Retina (tissue), 1 donor: ENCODE measurements at places on chromosomes 2 and 18.
A peak's percentile ranks its signal among the peaks of the same experiment; 100 is the strongest.

DNA sequence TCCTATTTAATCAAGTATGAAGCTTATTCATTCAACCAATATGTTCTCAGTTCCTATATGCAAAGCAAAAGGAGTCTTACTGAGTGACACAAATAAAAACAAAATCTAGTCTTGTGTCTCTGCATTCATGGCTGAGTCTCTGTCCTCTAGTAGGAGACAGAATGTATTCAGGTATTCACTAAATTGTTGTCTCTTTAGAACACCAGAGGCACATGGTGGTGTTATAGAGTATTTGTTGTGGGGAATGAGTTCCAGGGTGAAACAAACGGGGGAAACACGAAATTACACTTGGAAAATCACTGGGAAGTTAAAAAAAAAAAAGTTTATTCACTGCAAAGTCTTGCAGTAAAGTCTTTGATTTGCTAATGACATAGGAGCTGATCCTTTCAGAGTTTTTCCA, 131.7 kb upstream of the FSHR start:
- DNase-seq = no peak

GRCh38 chr2:60569680-60570111, 16.2 kb upstream of the BCL11A start:
- peak; percentile 79 for DNase-seq

DNA sequence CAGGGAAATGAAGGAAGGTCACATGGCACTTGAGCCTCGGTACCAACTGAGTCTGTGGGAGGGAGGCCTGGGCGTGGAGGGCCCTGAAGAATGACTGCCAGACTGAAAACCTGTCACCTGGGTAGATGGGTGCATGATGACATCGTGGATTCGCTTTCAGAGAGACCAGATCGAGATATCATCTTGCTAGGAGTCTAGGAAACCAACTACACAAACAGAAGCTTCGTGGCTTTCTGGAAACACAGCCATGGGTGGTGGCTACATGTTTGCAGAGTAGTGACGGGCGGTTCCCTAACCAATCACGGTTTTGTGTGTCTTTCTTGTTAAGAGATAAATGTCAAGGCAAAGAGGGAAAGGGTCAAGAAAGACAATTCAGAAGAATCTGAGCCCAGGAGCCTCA, 155.0 kb downstream of the EIPR1 start:
- no peak for DNase-seq

- DNase-seq = no peak
Observed at GRCh38 chr18:22052405-22053105, 116.8 kb upstream of the GATA6 start.

GRCh38 chr2:36574560-36574959, 23.4 kb downstream of the FEZ2 start:
- no peak for DNase-seq

- no peak for DNase-seq
Observed at GRCh38 chr2:233351423-233351822, 2.9 kb upstream of the DGKD start.

DNA sequence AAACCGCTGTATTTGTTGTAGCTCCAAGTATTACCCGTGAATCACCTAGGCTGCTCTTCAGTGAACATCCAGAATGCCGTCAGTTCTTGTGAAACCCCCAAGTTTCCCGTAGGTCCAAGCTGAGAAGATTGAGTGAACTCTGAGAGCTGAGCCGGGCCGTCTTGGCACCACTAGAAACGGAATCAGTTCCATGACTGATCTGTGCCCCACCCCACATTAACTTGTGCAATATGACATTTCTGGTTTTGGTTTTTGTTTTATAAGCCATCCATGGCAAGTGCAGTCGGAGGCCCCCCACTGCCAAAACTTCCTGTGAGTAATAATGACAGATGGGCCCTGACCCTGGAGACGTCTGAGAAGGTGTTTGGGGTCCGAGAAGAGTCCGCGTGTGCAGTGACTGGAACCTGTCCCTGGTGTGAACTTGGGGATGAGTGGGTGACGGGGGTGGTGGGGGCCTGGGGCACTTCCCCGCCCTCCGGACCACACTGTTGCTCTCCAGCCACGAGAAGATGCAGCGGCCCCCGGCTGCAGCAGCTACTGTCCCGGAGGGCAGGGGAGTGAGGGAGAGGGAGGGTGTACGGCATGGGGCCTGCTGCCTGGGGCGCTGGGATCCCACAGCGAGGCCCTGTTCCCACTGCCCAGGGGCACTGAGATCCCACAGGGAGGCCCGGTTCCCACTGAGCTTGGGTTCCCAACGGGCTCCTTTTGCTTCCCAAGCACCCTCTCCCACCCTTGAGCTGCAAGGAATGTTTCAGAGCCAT, 26.5 kb downstream of the NFATC1 start:
- DNase-seq = no peak

DNA sequence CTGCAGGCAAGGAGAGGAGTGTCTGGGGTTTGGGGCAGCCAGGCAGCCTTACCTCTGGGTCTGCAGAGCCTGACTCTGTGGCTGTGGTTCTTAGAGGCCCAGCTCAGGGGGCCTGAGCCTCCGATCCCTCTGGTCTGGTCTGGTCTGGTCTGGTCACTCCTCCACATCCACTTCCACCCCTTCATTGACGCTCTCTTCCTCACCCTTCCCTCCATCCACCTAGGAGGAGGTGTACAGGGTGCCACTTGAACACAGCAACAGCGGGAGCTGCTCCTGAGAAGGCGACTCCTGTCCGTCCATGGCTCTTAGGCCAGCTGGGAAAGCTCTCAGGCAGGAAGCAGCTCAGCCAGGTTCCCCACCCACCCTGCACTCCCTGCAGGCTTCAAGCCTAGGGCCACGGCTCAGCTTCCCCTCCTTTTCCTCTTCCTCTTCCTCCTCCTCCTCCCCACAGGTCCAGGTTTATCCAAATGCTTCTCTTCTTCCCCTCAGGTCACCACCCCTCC, 16.9 kb downstream of the GPR55 start:
- no peak for DNase-seq

- DNase-seq = peak; percentile 22
Observed at GRCh38 chr2:179020156-179020750, 29.7 kb downstream of the CCDC141 start.

GRCh38 chr2:83584672-83585071, 874.4 kb downstream of the SUCLG1 start:
- no peak for DNase-seq

DNA sequence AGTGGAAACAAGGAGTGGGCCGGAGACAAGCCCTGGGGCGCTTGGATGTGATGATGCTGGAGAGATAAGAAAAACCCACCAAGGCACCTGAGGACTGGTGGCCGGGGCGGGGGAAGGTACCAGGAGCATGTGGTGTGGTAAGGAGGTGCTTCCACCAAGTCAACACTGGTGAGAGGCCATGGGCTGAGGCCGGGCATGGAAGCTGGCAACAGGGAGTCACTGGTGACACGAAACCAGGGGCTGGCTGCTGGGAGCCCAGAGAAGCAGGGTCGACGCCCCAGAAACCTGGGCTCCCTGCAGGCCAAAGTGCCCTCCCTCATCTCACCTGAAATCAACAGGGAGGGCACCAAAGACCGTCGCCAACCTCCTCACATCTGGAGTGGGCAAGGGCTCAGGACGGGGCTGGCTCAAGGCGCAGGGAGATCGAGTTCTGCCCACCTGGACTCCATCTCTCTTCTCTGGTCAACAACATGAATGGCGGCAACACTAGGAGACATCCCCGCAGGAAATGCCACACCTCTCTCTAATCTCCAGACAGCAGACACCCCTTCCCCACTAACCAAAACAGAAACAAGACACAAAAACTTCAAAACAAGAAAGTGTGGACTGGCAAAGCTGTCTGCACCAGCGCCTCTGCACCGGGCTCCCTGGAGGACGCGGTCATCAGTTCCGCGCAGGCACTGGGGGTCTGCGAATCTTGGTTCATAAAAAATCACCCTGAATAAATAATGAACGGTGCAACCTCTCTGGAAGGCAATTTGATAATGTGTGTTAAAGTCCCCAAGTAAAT, 185.5 kb downstream of the HDAC4 start:
- DNase-seq = no peak

- peak; percentile 50 for DNase-seq
Observed at GRCh38 chr2:217331523-217332416, 471.9 kb upstream of the TNP1 start.

GRCh38 chr18:22451796-22452195, 34.1 kb upstream of the CTAGE1 start:
- DNase-seq = no peak

GRCh38 chr2:178679891-178680290, 127.3 kb downstream of the TTN start:
- no peak for DNase-seq

- no peak for DNase-seq
Observed at GRCh38 chr2:83990636-83991035, 468.4 kb downstream of the SUCLG1 start.

DNA sequence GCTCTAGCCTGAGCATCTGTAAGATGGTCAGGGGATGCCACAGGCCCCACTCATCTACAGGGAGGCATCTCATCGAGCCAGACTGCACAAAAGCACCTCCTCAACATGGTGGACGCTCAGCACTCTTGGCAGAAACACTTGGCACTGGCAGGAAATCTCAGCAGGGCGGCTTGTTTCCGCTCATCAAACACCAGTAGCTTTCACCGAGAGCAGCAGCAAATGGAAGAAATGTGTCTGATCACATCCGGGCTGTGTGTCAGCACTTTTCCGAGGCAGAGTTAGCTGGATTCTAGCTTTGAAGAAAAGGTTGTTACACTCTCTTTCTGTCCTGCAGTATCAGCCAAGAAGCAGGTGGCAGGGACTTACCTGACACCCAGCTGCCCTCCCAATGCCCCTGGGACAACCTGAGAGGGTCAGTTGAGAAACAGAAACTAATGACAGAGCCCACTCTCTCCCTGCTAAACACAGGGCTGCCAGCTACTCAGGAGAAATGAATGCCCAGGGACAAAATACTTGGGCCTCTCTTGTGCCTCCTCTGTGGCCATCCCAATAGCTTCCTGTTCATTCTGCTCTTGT, 68.9 kb upstream of the FZD7 start:
- peak; percentile 40 for DNase-seq

DNA sequence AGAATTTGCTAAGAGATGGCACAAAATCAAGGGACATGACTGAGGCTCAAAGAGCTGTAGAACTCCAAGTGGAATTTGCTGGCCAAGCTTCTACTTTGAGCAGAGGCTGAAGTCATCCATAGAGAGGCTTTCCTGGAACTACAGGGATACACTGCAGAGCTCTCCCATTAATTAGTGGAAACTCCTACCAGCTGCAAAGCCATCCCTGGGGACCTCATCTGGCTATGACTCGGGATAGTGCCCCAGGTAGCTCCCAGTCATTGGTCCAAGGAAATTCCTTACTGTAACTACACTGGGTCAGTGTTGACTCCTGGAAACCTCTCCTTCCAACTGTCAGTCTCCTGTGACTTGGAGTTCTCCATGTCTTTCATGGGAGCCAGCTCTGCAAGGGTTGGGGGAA, 10.5 kb upstream of the GALM start:
- no peak for DNase-seq

GRCh38 chr18:25737710-25738311, 352.6 kb downstream of the SS18 start:
- peak; percentile 63 for DNase-seq

GRCh38 chr18:55240978-55241377, 281.7 kb upstream of the CCDC68 start:
- DNase-seq = no peak

GRCh38 chr2:194203898-194204297, 1453.1 kb upstream of the SLC39A10 start:
- DNase-seq = no peak

DNA sequence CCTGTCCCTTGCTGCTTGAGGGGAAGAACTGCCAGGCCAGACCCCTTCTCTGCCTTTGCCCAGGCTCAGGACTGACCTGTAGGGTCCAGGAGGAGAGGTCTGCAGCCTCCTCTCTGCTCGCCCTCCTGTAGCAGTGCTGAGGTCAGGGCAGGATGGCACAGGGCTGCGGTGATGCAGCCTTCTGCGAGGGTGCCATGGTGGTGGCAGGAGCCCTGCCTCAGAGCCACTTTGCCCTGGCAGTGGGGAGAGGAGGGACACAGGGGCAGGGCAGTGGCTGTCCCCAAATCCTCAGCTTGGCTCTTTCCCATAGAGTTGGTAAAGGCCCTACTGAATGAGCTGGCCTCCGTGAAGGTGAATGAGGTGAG, 884 bp downstream of the PROM2 start:
- DNase-seq = no peak

- no peak for DNase-seq
Observed at GRCh38 chr2:64283641-64284361, 139.6 kb upstream of the PELI1 start.

DNA sequence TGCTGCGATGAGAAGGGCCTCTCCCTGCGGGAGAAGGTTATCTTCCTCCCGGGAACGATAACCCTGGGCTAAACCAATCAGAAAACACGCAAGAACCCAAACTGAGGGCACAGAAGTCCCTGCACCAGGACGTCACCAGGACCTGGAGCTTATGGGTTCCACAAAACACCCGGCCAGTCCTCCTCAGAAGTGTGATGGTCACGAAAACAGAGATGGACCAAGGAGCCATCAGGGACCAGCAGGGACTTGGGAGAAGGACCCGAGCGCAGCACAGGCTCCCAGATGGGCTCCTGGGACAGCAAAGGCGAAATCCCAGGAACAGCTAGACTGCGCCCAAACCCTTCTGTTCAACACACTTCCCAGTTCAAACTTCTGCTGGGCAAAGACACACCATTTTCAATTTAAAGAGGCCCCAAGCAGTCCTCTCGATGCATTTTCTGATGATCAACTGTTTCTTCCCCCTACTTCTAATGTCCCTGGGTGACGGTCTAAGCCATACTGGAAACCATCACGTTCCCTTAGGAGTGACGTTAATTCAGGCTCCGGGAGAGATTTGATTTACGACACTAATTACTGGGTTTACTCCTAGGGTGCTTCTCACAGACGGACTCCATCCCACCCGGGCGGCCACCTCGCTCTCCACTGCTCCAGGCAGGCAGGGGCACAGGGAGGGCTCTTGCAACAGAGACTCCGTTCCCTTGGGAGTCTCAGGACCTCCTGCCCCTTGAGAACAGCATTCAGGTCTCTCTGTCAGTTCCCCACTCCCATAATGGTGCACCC, 29.2 kb downstream of the ZNF516 start:
- no peak for DNase-seq

GRCh38 chr18:25443776-25444175, 91.8 kb upstream of the ZNF521 start:
- no peak for DNase-seq

- DNase-seq = peak; percentile 57
Observed at GRCh38 chr2:96163768-96164429, 18.7 kb upstream of the DUSP2 start.

GRCh38 chr2:200350850-200351285, 44.4 kb downstream of the SPATS2L start:
- DNase-seq = no peak

- DNase-seq = no peak
Observed at GRCh38 chr18:38545071-38545470, 979.5 kb upstream of the CELF4 start.

- no peak for DNase-seq
Observed at GRCh38 chr2:9394816-9395215, 28.5 kb downstream of the ITGB1BP1 start.

DNA sequence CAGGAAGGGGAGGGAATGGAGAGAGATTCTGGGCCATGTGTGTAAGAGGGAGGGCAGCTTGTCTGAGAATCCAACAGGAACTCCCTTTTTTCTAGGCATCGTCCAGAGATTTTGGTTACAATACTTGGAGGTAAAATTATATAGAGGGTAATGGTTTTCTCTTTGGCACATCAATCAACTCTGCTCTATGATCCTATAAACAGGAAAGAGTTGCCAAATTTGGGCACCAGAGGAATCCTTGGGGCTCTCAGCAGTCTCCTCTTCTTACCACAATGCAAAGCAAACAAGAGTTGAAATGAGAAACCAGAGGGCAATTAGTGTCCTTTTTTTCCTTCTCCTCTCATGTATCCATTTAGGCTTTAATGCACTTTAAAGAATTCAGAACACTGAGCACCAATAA, 243.4 kb downstream of the SLC8A1 start:
- no peak for DNase-seq

- no peak for DNase-seq
Observed at GRCh38 chr2:235555371-235555770, 61.5 kb downstream of the AGAP1 start.
